ENCODE measurements at places on chromosomes 4 and X.

GRCh38 chr4:47675806-47676205, 162.1 kb downstream of the CORIN start:
- no peak for DNase-seq

GRCh38 chrX:107571296-107571998, 56.9 kb upstream of the PRPS1 start:
- no peak for DNase-seq

GRCh38 chr4:15754323-15754722, 23.8 kb upstream of the CD38 start:
- DNase-seq: peak; percentile 26

DNA sequence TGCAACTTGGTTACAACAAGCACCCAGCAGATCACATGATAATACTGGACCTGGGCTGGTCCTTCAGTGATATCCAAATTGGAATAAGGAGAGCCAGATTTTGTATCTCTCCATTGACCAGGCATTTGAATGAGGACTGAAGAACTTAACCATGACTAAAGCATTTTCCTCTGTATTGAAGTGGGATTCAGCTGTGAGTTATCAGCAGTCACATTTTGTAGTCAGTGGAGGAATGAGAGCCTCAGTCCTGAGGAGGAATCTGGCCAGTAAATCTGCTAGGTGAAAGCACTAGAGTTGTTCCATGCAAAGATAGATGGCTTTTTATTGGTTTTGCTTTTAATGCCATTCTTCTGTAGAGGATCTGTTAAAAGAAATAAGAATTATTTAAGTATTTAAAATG, 1506.0 kb downstream of the PCDH7 start:
- no peak for DNase-seq

Data from activated T-cell treated with anti-CD3 and anti-CD28 coated beads, Interleukin-2, amount 50 U/mL, for 4 hours (primary cell).